ENCODE measurements at places on chromosomes 5 and 9.
A peak's percentile ranks its signal among the peaks of the same experiment; 100 is the strongest.

DNA sequence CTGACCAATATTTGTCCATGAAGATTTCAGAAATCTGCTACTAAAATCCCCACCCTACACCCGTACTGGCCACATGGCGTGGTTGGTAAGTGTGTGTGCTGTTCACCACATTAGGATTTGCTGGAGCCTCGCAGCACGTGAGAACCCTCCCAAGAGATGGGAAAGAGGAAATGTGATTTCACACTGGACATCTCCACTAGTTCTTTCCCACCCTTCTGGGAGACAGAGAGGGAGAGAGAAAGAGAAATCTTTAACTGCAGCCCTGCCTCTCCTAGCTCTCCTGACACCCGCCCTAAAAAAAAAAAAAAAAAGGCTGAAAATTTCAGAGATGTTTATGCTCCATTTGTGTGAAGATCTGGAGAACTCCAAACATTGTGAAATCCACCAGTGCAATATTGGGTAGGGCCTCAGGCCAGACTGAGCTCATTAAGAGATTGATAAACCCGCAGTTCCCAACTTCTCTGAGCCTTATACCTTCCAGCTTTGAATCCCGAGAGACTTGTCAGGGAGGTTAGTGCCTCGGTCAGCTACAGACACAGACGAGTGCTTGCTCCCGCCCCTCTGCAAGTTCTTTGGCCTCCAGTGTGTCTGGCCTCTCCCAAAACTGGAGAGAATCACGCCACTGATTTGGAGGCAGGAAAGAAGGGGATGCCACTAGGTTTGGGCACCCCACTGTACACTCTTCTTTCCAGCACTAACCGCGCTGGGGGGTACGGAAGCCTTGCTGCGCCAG lies 1.9 kb downstream of the SPRY4 start:
- no peak for DNase-seq

DNA sequence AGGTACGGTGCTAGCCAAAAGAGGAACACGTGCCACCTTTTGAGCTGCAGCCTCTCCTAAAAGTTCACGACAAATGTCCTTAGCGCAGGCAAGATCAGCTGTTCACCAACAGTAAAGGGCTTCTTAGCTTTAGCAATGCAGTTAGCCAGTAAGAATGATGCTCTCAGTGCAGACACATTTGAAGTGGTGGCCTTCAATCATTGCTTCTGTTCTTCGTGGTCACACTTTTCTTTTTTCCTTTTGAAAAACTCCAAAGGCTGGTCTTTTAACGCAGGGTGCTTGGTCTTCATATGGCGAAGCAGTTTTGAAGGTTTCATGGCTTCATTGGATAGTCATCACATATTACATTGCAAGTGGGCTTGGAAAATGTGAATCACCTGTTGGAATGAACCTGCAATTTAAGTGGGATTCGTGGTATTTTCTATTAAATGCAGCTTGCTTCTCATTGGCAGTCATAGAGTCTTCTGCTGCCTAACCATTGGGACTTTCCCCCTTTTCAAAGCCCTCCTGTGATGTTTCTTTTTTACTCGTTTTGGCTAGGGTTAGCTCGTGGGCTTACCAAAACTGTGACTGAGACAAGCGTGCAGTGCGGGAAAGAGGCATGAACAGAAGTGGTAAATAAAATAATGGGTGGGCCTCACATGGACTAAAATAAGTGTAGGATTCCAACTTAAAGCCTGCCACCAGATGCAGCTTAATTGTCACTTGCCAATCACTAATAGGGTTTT lies 100.9 kb downstream of the MRPL36 start:
- DNase-seq, result no peak

DNA sequence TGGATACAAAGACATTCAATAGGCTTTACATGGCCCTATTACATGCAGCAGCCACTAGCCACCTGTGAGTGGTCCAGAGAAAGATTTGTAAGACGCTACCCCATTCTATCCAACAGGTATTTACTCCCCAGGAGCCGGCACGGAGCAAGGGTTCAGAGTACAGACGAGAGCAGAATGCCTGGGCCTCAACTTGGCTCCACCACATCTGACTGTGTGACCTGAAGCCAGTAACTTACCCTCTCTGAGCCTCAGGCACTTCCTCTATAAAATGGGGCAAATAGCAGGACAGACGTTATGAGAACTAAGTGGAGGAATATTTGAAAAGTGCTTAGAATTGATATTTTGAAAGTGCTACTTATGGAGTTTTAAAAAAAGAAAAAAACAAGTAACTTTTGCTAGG lies 100.0 kb downstream of the TLE1 start:
- no peak for DNase-seq

DNA sequence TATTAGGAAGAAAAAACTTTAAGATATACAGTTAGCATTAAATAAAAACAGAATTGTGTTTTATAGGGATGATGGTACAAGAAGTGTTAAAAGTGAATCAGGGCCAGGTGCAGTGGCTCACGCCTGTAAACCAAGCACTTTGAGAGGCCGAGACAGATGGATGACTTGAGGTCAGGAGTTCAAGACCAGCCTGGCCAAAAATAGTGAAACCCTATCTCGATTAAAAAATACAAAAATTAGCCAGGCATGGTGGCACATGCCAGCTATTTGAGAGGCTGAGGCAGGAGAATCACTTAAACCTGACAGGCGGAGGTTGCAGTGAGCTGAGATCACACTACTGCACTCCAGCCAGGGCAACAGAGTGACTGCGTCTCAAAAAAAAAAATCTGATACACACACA lies 282.9 kb upstream of the ATP10B start:
- DNase-seq, result no peak

GRCh38 chr9:81601639-81602623 lies 87.4 kb downstream of the TLE1 start:
- DNase-seq, result no peak

DNA sequence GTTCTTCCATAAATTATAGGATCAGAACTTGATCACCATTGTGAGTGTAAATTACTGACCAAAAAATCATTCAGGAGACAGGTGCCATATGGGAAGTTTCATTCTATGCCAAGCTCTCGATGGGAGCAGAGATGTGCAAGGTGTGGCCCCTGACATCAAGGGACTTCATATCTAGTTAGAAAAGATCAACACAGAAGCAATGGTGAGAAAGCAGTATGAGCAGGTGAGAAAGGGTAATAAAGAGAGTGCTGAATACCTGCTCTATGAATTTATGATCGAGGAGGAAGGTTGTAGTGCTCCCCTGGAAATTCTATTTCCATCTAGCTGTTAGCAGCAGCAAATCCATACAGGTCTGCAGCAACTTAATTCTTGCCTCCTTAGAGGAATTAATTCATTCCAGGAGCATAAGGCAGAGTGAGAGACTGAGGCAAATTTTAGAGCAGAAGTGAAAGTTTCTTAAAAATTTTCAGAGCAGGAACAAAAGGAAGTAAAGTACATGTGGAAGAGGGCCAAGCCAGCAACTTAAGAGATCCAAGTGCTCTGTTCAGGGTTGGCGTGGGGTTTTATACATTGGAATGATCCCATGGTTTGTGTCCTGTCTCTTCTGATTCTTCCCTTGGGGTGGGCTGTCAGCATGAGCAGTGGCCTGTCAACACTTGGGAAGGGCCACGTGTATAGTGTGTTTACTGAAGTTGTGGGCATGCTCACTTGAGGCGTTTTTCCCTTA lies 181.8 kb downstream of the SAXO1 start:
- no peak for DNase-seq

DNA sequence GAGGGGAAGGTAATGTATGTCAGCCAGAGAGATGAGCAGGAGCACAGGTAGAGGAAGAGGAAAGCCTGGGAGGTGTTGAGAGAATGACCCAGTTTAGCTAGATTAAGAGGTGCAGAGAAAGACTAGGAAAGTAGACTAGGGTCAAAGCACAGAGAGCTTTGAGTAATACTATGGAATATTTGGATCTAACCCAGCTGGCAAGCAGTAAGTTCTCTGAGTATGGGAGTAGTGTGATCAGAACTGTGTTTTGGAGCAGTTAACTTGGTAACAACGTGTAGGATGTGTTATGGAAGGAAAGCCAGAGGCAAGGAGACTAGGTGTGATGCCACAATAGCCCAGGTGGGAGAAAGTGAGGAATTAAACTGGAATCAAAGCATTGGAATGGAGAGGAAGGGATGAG lies 84.9 kb upstream of the PTGER4 start:
- DNase-seq, result peak; percentile 9

GRCh38 chr5:179762781-179763176 lies 30.2 kb downstream of the MAML1 start:
- no peak for DNase-seq

DNA sequence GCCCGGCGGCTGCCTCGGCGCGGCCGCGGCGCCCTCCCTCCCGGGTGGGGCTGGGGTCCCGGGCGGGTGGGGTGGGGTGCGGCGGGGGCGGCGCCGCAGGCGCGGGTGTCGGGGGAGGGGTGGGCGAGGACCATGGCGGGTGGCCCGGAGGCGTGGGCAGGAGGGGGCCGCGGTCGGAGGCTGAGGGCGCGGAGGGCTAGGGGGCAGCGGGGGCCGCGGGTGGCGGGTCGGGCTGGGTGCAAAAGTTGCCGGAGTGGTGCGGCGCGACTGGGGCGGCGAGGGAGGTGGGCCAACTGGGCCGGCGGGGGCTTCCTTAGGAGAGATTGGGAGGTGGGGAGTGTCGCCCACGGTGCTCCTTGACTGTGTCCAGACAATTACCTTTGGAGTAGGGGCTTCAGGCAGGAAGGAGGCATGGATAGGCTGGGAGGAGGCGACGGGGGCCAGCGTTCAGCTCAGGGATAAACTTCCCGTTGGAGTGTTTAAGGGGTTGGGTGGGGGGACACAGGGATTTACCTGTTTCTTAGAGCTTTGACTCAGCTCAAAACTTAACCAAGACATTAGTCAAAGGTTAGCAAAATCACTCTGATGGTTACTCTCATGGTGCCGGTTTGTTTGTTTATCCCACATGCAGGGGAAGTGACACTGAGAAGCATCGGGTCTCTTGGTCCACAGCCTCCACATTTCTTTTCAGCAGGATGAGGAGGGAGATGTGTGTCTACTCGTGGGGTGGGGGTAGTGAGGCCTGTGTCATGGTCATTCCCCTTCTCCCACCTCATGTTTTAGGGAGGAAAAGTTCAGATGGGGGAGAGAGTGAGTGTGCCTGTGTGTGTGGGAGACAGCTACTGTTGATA lies 859 bp downstream of the CSNK1G3 start:
- DNase-seq, result no peak

DNA sequence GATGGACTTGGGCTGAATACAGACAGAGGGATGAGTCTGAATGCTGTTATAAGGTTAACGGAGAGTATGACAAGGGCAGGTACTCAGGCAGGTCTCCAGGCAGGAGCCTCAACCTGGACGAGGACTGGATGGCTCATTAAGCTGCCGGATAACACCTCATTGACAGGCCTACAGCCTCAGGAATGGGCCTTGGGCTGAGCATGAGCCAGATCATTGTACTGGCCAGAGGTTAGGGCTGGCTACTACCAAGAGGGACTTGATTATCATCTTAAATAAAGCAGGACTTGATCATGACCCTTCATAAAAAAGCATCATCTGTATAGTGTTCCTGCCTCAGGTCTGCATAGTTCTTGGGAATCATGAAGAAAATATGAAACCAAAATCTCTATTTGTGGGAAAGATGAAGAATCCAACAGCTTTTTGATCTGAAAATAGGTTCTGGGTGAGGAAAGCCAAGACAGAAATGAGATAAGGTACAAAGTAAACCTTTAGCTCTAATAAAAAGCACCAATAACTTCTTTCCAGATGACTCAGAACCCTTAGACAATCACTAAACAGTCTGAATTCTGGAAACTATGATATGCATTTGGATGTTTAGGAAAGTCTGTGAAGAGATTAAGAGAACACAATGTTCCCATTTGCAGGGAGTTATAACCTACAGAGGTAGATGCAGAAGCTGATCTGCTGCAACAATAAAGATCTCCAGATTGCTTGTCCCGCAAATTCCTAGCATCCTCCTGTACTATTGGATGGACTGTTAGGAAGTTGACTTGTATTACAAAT lies 343.1 kb downstream of the CTNND2 start:
- no peak for DNase-seq

GRCh38 chr5:54272746-54273145 lies 37.6 kb downstream of the ARL15 start:
- DNase-seq, result no peak

DNA sequence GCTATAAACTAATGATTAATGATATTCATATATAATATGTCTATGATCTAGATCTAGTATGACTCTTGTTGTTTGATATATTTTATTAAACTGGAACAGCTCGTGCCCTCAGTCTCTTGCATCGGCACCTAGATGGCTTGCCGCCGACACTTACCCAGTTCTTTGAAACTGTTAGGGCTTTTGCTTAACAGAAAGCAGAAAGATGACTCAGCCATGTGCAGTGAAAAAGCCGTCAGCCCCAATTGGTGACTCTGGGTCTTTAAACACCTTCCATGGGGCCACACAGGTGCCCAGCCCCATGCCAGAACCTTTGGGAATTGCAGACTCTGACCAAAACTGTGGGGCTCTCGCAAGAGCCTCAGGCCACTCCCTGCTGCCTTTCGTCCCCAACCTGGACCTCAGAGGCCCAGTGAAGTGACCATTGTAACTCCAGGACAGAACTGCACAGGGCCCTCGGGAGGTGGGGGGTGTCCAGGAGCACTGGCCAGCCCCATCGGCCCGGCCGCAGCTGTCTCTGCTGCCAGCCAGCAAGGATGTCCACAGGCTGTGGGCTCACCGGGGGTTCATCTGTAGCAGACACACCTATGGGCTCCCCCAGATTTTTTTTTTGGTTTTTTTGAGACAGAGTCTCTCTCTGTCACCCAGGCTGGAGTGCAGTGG lies 7.8 kb downstream of the LCN10 start:
- no peak for DNase-seq

DNA sequence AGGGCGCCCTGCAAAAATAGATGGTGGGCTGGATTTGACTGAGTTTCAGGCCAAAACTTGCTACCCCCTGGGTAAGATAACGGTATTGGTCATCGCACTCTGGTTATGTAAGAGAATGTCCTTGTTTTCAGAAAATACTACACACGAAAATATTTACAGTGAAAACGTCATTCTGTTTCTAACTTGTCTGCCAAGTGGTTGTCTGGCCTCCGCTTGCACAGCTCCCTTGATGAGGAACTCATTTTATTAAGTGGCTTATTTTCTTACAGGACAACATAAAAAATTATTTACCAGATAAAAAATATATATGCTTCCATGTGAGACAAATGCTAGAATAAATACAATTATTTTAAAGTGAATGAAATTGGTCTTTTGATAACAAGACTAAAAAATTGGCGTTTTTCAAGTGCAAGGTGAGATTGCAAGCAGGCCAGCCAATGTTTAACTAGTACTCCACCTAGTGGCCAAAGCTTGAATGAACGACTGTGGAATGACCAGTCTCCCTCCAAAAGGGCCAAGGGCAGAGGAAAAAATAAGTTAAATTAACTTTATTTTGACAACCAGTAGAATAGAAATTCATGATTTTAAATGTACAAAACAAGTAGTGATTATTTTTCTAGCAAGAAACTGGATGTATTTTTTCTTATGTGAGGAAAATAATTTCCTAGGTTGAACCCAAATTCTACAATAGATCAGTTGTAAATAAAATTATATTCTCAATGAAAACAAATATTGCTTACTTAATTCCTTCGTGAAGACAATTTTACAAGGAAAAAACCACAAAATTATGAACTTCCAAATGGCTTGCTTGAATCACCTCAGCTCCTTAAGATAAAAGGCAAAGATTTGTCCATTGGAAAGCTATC lies 93.2 kb downstream of the ZFAND5 start:
- peak; percentile 65 for DNase-seq

Measured in H54 (cell line).